ENCODE measurements at places on chromosomes 11 and 22.

DNA sequence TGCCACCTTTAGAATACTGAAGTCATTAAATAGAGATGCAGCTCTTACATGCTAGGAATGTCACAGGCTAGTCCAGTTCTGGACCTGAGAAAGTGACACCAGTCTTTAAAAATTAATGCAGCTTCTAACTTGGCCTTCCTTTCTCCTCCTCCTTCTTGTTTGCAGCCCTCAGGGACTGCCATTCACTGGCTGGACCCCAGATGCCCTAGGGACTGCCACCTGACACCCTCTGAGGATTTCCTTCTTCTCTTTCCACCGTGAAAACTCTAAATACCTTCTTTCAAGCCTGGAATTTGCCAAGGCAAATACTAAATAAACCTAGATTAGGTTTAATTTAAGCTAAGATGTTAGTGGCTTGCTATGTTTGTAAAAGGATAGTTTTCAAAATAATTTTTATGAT lies 78.4 kb downstream of the MUC15 start:
- no peak for DNase-seq

GRCh38 chr11:59138643-59139042 lies 4.0 kb upstream of the FAM111A start:
- no peak for DNase-seq

GRCh38 chr11:18974192-18974591 lies 35.0 kb upstream of the MRGPRX1 start:
- no peak for DNase-seq

DNA sequence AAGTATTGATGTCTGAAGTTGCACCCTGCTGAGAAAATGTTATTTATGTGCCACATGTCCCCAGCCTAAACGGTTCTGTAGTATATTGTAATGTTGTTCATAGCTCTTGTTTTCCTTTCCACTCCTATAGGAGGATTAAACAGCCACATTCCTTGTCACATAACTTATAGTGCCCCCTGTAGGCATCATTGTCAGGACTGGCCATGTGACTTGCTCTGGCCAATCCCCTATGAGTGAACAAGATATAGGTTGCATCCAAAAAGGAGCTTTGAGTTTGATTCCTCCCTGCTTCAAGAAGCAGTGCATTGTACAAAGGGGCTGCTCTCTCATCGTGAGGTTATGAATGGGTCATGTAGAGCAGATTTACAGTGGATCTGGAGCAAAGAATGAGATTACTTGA lies 717.6 kb upstream of the ANO5 start:
- no peak for DNase-seq

DNA sequence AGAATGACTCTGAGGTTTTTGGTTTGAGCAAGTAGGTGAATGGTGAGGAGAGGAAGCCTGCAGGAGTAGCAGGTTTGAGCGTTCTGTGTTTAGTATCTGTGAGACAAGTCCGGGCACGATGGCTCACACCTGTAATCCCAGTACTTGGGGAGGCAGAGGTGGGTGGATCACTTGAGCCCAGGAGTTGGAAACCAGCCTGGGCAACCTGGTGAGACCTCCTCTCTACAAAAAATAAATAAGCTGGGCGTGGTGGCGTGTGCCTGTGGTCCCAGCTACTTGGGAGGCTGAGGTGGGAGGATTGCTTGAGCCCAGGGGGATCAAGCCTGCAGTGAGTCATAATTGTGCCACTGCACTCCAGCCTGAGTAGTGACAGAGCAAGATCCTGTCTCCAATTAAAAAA lies 9.7 kb upstream of the CENATAC start:
- no peak for DNase-seq

GRCh38 chr11:88345408-88345807 lies 7.9 kb upstream of the CTSC start:
- DNase-seq, result no peak

Data from NCI-H524 treated with DMSO at 0.1 percent for 48 hours (cell line).